ENCODE measurements at places on chromosomes 4 and X.

DNA sequence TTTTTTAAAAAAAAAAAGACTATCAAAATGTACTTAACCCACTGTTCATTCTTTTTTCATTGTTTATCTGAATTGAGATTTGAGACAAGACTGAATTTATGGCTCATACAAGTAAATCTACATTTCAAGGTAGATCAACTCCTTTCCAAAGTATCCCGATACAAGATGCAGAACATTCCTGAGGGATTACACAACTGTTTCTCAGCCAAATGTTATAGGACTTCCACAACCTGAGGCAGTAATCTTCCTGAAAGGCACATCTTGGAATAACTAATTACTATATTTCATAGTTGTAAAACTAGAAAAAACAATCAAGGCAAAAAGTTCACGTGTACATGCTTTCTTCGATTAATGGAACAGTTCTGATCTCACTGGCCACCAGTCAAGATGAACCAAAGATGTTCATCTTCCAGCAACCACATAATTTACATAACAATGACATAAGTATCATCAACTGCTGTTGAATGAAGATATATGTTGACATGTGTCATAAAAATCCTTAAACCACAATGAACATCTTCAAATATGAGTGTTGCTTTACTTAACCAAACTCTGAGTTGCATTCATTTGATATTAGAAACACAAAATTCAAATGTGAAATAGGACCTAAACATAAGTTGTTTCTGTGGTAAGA is 225.2 kb upstream of the DKK2 start:
- DNase-seq: no peak

DNA sequence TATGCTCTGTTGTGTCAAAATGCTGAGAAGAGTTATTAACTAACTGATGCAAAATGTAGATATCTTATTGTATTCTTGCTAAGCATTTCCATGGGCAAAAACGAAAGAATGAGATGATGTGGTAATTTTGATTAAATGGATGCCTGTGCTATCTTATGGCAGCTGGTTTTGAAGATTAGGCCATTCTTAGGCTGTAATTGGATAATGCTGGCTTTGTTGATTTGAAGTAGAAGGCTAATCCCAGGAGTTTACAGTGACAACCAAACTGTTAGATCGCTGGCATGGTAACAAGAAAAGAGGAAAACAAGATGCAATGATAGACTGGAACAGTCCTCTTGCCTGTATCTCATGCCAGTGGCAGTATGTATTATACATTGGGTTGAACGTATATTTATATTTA is 74.1 kb upstream of the WDR44 start:
- no peak for DNase-seq

DNA sequence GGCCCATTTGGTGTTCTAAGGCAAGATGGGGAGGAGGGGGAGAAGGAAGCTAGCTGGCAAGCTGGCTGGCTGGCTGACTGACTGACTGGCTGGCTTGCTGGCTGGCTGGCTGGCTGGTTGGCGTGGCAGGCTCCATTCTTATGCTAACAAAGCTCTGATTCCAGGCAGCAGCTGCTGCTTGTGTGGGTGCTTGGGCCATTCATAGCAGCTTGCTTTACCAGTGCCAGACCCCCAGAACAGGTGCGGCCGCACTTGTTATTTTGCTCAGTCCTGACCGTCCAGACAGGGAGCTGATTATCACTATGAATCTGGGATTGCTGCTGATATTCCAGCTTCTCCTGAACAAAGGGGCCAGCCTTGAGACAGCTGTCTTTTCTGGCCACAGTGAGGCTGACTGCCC is 131.2 kb upstream of the PAK3 start:
- DNase-seq: no peak

DNA sequence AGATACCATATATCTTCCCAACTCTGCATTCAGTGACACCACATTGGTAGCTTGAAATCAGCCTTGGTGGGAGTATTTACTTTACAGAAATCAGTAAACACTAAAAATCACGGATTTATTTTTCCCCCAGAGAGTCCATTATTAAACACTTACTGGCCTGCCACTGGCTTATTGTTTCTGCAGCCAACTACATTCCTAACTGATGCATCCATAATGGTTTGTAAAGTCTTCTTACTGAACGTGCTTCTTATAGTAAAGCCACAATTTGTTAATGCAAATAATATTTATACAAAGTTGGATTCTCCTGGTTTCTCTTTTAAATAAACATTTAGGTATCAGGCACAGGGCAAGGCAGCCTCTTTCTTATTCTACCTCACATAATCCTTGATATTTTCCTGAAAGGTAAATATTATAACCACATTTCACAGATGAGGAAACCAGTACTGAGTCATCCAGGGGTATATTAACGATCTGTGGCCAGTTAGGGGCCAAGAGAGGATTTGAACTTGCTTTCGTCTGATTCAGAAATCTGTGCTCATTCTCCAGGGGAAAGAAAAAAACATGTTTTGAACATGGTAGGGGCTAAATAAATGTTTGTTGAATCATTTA is 136.5 kb downstream of the RAB28 start:
- DNase-seq: no peak

DNA sequence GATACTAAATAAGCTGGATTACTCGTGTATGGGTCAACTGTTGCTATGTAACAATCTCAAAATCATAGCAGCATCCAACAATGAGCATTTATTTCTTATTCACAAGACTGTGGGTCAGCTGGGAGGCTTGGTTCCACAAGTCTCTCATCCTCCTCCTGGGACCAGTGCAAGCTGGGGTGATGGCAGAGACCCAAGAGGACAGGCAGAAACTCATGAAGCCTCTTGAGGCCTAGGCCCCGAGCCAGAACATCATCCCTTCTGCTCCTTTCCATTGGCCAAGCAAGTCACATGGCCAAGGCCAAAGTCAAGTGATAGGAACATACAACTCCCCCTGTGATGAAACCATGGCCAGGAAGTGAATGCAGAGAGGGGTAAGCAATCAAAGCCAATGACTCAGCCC is 422.1 kb downstream of the BCOR start:
- DNase-seq: no peak

GRCh38 chr4:124478470-124478869 is 234.1 kb downstream of the ANKRD50 start:
- no peak for DNase-seq

- DNase-seq: no peak
Measured at GRCh38 chr4:41957634-41958033, 22.4 kb downstream of the TMEM33 start.

GRCh38 chr4:40241026-40241425 is 44.2 kb downstream of the RHOH start:
- no peak for DNase-seq

DNA sequence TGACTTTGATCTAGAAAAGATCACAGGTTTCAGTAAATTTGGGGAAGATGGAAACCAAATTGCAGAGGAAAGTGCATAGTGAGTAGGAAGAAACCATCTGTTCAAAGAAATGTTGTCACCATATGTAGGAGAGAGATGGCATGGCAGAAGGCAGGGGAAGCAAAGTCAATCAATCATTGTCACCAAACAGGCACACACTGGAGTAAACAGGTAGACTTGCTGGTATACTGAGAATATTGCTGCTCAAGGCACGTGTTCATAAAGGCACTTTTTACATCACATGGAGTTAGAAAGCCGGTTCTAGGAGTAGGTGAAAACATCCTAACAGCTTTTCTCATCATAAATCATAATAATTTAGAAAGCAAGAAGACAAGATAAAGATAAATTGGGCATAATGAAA is 550.5 kb upstream of the FAT1 start:
- DNase-seq: no peak

DNA sequence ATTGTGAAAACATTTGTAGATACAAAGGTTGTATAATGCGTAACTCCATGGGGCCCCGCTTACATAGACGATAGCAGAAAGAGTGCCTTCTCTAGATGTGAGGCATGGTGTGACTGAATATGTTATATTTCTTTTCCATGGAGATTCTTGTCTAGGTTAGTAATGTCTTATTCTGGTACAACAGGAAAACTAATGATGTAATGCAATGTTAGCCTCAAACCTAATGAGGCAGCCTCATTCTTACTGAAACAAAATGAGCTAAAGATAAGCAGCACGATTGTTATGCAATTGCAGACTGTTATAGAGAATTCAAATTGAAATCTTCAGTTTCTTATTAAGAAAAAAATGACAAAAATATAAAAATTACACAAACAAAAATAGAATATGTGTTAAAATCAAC is 171.1 kb upstream of the ANKRD50 start:
- DNase-seq: no peak

DNA sequence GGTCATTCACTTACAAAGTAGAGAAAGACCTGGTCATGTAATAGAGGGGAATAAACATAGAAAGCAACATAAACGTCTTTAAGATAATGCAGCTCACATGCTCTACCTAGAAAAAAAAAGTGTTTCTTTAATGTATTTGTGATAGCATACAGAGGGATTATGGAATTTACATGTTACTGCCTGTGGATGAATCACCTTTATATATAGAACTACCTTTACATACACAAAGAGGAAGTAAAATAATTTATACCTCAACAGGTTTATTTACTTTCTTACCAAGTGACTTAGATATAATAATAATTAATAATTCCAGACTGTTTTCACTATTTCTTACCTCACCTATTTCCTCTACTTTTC is 81.5 kb downstream of the PPP3CA start:
- no peak for DNase-seq

DNA sequence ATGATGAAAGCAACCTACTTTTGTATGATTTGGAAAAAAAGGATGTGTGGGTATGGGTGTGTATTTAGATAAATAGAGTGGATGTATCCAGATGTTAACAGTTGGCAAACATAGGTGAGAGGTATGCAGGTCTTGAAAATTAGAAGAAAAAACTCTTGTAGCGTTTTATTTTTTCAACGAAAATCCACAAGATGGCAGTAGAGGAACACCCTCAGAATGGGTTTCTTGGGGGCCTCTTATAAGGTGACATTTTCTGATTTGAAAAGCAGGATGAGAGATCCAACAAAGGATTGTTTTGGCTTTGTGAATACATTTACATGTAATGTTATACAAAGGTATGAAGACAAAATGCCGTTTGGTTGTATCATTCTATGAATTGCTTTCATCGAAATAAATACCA is 68.3 kb downstream of the FMR1NB start:
- DNase-seq: no peak

DNA sequence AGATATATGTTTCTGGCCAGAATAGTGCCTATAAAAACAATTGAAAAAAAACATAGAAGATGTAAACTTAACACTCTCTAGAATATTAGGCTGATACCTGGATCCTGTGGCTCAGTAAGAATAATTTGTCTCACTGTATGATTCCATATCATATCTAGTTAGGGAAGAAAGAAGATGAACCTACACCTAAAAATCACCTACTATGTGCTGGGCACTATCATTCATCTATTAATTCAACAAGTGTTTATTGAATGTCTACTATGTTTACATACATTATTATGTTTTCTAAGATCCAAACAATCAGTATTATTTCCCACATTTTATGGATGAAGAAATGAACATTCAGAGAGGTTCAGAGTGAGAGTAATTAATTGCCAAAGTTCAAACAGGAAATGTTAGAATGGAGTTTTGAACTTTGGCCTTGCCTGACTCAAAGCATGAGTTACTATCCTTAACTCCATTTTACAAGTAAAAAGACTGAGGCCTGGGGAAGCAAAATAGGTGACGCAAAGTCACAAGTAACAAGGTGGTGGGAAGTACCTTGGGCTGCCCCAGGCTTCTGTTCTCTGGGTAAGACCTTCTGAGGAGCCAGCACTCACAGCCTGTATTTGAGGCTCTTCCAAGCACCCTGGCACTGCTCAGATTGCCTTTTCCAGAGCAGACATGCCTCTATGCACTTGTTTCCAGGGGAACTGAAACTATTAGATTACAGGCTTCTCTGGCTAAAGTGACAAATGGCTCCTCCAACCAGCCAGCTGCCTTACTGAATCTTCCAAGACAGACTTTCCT is 111.1 kb upstream of the ACSL4 start:
- no peak for DNase-seq

DNA sequence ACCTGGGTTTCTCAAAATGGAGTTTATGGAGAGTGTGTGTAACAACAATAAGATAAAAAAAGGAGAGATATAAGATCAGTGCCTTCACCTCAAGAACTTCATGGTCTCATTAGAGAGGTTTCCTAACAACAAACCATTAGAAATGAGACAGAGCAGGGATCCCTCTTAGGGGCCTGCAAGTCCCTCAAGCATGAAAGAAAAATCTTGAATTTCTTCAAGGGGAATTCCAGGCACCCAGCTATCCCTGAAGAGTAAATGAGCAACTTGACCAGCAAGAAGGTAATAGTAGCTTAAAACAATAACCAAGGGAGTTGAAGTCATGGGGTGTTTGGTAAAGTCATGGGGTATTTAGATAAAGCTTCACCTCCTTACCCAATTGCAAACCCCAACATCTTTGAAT is 49.7 kb upstream of the TLR3 start:
- DNase-seq: no peak

GRCh38 chrX:68599256-68600152 is 48.0 kb upstream of the STARD8 start:
- no peak for DNase-seq

- DNase-seq: no peak
Measured at GRCh38 chrX:133555782-133556458, 140.6 kb upstream of the GPC4 start.

GRCh38 chrX:153953342-153953830 is 8.9 kb upstream of the RENBP start:
- DNase-seq: peak; percentile 64

- DNase-seq: no peak
Measured at GRCh38 chrX:74940414-74940813, 15.2 kb upstream of the NEXMIF start.

DNA sequence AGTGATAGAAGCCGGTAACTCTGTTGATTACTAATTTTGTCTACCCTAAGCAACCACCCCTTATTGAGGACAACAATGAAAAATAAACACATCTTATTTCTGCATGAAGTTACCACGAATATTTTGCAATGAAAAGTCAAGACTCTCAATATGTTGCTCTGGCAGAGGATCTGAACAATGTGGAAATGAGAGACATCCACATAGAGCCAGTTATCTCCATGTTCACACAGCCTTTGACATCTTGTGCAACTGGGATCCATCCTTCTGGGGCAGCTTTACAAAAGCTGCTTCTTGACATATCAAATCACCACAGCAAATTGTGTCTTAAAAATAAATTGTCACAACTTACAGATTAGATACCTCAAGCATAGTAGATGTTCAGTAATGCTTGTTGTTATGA is 10.2 kb downstream of the EDNRA start:
- no peak for DNase-seq

GRCh38 chr4:131638781-131639180 is 1510.3 kb upstream of the PCDH10 start:
- no peak for DNase-seq
